Osteoblast (primary cell): ENCODE measurements at places on chromosomes 1 and 21. TPM values are rescaled to one million over a fixed set of nuclear protein-coding genes. Genes with fewer than 3 reads are reported as not detected.

GRCh38 chr1:34100332-34100731 lies 64.7 kb downstream of the CSMD2 start:
- DNase-seq, result no peak

MCOLN2 gene
- total RNA-seq, result 0.88 and 1.8 TPM in 2 replicates

DNA sequence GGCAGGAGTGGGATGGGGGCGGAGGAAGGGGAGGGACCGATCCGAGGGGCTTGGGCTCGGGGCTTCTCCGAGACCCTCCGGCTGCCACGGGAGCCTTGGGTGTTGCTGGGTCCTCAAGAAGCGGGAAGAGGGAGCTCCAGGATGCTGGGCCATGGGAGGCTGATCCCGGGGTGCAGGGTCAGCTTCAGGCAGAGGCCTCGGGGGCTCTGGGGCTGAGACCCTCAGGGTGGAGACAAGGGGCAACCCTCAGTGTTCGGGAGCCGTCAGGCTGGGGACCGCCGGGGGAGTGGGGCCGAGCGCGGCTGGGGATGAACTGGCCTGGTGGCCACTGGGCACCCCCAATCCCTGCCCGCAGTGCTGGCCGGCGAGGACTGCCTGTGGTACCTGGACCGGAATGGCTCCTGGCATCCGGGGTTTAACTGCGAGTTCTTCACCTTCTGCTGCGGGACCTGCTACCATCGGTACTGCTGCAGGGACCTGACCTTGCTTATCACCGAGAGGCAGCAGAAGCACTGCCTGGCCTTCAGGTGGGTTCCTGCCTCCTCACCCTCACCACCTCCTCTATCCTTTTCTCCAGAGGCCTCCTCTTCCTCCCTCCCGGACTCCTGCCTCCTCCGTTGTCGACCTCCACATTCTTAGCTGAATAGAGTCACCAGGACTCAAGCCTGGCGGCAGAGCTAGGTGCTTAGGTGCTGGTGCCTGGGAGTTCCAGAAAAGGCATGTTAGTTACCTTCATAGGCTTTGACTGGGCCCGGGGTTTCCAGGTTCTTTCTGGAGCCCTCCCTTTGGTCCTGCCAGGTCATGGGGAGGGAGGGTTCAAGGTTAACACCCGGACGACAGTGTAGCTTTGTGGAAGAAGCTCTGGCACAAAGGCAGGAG lies 631 bp downstream of the SHISA4 start:
- DNase-seq, result peak; percentile 80

ANKRD65 gene
- 1.2 and 1.8 TPM in 2 replicates for total RNA-seq

DNA sequence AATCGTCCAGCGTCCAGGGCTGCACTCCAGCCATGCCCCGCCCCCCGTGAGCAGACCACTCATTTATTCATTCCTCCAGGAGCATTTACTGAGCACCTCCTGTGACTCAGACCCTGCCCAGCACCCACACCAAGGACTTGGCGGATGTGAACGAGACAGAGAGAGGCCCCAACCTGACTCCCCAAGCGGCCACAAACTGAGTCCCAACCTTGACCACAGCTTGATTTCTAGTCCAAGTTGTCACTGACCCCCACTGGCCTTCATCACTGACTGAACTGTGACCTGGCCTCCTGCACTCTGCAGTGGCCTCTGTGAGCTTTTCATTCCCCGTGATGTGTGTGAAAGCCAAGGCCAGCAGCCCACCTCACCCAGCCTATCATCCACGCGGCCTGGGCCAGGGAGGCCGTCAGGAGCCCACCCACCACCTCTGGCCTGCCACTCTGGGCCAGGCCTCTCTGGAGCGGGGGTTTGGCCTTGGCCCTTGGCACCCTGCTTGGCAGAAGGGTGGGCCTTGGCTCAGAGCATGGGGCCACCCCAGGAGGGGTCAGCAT lies 19.3 kb upstream of the RUNX3 start:
- peak; percentile 96 for DNase-seq

GRCh38 chr1:152458384-152459185 lies 44.5 kb upstream of the CRNN start:
- peak; percentile 74 for DNase-seq

DNA sequence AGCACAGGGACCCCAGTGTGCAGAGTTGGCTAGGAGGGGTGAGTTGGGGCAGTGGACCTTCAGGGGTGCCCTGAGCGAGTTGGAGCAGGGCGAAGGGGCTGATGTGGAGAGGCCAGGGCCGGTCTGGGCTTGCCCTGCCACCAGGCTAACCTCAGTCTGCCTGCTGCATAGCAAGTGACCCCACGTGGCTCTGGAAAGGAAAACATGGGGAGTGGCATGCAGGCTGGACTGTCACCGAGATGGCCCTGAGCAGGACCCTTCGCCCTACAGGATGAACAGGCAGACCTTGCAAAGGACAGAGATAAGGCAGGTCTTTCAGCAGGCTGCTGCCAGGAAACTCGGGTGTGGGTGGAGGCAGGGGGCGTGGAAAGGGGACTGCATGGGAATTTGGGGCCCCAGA lies 51.5 kb downstream of the FOXO6 start:
- DNase-seq, result no peak

DNA sequence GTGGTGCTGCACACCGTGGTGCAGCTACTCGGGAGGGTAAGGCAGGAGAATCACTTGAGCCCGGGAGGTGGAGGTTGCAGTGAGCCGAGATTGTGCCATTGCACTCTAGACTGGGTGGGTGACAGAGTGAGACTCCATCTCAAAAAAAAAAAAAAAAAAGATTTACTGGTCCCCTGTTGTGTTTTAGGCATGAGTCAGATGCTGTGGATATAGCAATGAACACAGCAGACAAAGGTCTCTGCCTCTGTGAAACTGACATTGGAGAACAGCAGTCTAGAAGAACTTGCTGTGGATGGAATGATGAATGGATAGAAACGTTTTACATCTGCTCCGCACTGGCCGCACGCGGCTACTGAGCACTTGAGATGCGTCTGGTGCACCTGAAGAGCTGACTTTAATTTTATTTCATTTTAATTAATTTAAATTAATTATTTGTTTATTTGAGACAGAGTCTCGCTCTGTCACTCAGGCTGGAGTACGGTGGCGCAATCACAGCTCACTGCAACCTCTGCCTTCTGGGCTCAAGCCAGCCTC lies 24.5 kb upstream of the EPHA2 start:
- DNase-seq, result peak; percentile 75

OR10Z1 gene
- not detected in 2 replicates for total RNA-seq

GRCh38 chr1:229204921-229205777 lies 65.8 kb upstream of the RAB4A start:
- peak; percentile 65 for DNase-seq

DNA sequence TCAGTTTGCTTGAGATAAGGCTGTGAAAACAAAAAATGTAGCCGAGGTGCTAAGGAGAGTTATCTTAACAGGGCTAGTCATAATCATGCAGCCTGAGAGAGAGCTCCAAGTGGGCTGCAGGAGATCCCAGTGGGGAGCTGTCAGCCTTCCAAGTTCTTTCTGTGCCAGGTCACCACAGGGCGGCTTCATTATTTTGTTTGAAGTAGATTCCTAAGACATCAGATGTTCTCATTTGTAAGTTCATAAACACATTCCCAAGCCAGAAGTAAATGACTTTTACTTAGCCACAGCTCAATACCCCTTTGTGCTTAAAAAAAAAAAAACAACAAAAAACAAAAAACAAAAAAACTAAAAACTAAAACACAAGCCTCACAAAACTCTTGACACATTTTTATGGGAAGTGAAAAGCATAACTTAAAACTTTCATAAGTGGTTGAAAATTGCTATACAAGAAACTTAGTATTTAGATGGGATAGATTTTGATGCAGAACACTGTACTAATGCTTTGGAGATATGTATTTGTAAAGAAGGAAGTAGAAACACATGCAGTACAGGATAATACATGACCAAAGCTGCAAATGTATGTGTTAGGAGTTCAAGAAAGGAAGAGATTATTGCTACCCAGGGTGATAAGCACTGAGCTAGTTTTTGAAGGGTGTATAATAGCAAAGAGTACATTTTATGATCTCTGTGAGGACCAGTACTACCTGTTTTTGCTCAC lies 8.6 kb downstream of the CDC14A start:
- no peak for DNase-seq

DNA sequence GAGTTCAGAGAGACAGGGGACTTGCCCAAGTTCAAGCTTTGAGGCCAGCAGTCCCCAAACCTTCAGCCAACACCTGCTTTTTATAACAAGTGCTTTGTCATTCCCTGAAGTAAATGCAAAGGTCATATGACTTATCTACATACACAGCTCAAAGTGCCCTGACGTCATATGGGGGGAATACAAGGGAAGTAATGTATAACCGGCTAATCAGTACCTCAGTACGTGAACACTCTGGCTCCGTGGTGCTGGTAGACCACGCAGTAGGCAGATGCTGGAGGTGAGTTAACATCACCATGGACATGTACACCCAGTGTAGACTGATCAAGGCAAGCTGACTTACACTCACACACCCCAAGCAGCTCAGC lies 60.0 kb downstream of the BACE2 start:
- DNase-seq, result no peak

DNA sequence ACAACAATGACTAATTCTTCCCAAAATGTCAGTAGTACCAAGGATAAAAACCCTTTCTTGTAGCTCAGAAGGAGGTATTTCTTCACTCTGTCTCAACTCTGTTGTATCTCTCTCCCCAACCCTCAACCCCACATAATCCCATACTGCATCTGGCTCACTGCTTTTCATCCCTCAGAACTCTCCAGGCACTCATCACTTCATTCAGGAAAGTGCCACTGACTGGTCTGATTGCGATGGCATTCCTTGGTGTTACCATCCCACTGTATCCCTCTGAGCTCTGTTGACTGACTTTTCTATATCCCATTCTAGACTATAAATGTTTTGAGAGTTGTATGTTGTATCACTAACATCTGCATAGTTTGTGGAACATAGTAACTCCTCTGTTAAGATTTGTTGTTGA lies 483.5 kb upstream of the ADGRL2 start:
- DNase-seq, result no peak

RHOU gene
- under 0.01 and 0.72 TPM in 2 replicates for total RNA-seq

GRCh38 chr21:44432841-44433790 lies 22.2 kb upstream of the LRRC3 start:
- DNase-seq, result peak; percentile 54

PLCH2 gene
- total RNA-seq, result under 0.01 TPM in 1 of 2 replicates, not detected in the other

GRCh38 chr1:178725466-178726086 lies 532 bp downstream of the RALGPS2 start:
- DNase-seq, result peak; percentile 89

GRCh38 chr1:235952950-235953615 lies 86.4 kb upstream of the LYST start:
- no peak for DNase-seq

- DNase-seq, result no peak
Measured at GRCh38 chr21:18522181-18522972, 118.8 kb upstream of the TMPRSS15 start.

GRCh38 chr1:17356387-17357026 lies 15.5 kb upstream of the PADI6 start:
- no peak for DNase-seq

DNA sequence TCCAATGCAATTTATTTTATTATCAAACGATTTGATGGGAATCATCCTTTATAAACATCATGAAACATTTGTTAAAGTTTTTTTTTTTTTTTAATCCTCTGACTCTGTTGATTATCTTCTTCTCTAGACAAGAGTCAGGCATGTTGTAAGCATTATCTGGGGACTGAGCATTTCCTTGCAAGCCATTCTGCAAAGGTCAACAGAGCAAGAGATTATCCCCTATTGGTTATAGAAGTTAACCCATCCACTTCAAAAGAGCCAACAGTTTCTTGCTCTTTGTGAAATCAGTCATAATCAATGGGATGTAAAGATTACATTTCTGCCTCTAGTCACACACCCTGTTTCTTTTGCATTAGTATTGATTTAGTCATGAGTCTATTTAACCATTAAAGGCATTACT lies 368.8 kb upstream of the ADGRL4 start:
- DNase-seq, result no peak

DNA sequence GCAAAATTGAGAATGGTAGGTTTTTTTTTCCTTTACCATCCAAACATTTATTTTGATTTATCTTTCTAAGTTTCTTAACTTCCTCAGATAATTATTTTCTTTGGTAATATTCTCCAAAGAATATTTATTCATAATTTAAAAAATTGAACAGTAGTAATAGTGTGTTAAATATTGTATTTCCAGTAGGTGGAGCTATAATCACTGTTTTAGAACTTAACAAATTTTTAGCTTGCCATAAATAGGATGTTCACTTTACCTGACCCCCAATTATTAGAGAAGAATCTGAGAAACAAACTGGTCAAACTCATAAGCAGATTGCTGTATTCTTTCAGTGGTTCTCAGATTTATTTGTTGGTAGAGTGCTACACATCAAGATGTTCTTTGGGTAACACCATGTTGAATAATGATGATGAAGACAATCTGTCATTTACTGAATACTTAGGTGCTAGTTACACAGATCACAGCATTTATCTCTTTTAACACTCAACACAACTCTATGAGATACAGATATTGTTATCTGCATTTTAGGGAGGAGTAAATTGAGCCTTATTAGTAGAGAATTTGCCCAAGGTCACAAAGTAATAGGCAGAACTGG lies 82.4 kb upstream of the GPR88 start:
- peak; percentile 21 for DNase-seq

MAP3K6 gene
- total RNA-seq, result 25.7 and 29.8 TPM in 2 replicates

DNA sequence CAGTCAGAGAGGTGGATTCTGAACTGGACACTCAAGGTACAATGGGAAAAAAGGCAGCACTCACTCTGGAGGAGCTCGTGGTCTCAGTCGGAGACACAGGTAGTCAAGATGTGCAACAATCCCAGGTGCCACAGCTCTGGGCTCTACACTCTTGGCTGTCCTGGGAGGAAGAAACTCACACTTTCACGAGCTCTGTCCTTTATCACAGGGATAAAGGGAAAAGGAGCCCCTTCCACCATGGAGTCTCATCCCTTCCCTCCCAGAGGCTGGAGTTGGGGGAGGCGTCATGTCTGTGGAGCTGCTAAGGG lies 20.3 kb downstream of the CDK18 start:
- DNase-seq, result peak; percentile 53

GRCh38 chr1:31418626-31419323 lies 5.8 kb downstream of the SERINC2 start:
- DNase-seq, result no peak

DNA sequence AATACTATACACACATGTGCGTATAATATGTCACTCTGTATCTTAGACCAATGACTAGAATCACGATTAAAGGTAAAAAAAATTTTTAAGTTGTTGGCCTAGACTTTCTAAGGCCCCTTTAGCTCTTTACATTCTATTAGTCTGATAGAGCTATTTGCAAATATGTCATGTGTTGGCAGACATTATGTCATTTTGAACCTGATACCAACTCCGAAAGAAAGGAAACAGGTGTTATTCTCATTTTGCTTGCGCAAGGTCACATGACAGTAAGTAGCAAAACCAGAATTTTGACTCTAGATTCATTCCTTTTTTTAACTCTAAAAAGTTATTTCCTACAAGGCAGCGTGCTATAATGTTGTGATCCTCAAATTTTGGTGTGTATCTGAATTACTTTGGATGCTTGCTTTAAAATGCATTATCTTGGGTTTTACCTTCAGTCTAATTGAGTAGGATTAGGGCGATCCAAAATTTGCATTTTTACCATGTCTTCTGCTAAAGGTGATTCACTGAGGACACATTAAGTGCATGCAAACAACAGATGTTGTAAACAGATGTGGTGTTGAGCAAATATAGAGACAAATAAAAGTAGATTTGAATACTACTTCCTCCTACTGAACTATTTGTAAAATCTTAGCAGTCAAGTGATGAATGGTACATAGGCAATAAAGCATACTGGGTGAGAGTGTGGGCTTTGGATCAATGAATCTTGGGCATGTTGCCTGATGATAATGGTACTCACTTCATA lies 63.5 kb upstream of the KIAA1614 start:
- DNase-seq, result no peak

SIM2 gene
- total RNA-seq, result 2.7 and 3.6 TPM in 2 replicates

OR14K1 gene
- total RNA-seq, result 0.36 TPM in 1 of 2 replicates, not detected in the other
